ENCODE measurements at places on chromosomes 12 and 14. TPM values are rescaled to one million over a fixed set of nuclear protein-coding genes. Genes with fewer than 3 reads are reported as not detected.

GRCh38 chr12:57237932-57238853, 8.7 kb downstream of the SHMT2 start:
- DNase-seq, result no peak

DNA sequence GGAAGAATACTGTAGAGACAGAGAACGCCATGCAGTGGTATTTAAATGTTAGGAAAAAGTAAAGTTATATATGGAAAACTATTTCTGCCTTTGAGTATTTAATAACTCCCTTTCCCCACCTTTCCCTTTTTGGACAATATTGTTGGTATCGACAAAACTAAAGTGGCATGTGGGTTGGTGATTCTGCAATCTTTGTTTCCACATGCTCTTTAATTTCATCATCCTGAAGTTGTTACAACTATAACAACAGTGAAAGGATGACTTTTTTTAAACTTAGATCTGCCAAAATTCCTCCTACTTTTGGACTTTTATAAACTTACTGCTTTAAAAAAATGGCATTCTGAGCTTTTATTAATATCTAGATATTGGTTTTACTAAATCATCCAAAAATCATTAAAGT, 25.3 kb downstream of the TTC8 start:
- no peak for DNase-seq

- no peak for DNase-seq
Observed at GRCh38 chr12:46522071-46522470, 149.5 kb upstream of the SLC38A2 start.

GRCh38 chr14:104228716-104229533, 90.5 kb downstream of the KIF26A start:
- no peak for DNase-seq

DNA sequence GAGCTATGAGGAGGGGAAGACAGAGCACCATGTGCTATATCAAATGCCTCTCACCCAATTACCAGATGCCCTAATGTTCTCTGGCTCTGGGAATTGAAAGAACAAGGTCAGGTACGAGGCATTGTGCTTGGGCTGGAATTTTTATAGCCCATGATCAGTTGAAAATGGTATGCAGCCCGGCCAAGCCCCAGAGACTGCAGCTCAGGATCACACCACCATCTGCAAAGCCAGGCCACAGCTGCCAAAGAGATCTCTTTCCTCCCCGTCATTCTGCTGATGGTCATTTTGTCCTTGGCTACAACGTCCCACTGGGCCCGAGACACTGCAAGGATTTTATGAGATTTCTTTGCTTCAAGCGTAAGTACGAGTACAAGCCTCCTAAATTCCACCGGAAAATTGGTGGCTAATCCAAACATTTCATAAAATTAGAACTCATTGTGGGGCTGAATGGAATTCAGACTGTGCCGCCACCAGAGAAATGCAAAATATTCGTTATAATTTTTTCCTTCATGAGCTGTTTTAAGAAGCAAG, 15.1 kb downstream of the NUAK1 start:
- DNase-seq, result no peak

DNA sequence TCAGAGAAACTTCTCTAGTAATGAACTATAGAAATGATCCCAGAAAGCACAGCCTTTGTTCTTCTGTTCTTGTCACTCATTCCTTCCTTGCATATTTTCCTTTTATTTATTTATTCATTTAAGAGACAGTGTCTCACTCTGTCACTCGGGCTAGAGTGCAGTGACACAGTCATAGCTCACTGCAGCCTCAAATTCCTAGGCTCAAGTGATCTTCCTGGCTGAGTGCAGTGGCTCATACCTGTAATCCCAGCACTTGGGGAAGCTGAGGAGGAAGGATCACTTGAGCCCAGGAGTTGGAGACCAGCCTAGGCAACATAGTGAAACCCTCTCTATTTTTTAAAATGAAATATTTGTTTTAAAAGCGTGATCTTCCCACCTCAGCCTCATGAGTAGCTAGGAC, 11.5 kb downstream of the TECPR2 start:
- DNase-seq, result no peak

DNA sequence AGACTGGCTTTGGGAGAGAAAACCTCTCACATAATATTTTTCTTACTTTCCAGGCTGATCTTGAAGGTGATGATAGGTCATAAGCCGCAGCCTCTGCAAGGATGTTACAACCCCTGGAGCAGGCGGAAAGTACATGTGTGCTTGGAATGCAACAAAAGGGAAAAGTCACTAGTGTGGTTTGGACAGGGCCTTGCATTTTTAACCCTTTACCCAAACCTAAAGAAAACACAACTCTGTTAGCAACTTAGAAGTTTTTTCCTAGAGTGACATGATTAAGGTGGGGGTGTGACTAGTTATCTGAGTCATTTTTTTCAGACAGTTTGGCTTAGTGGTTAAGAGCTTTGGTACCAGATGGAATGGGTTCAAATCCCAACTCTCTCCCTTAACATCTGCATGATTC, 97.0 kb downstream of the TMEM30B start:
- DNase-seq, result peak; percentile 92

- DNase-seq, result peak; percentile 75
Observed at GRCh38 chr14:63186453-63186852, 17.8 kb upstream of the RHOJ start.

- no peak for DNase-seq
Observed at GRCh38 chr14:27228053-27228452, 630.2 kb upstream of the NOVA1 start.

GRCh38 chr14:89755816-89756215, 198.7 kb downstream of the EFCAB11 start:
- DNase-seq, result no peak

DNA sequence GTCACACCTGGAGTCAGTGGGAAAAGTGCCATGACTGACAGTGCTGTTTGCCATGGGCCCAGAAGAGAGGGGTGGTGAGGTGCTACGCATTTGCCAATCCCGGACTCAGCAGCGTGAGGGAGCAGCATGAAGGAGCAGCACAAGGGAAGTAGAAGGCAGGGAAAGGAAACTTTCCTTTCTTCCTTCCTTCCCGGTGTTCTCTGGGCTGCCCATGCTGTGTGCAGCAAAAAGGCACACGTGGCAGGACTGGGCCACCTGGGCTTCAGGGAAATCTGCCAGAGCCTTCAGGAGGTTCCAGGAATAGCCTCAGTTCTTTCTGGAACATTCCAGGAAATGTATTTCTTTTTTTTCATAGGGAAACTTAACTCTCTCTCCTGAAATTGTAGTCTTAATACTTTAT, 23.0 kb downstream of the TRIM9 start:
- no peak for DNase-seq

DNA sequence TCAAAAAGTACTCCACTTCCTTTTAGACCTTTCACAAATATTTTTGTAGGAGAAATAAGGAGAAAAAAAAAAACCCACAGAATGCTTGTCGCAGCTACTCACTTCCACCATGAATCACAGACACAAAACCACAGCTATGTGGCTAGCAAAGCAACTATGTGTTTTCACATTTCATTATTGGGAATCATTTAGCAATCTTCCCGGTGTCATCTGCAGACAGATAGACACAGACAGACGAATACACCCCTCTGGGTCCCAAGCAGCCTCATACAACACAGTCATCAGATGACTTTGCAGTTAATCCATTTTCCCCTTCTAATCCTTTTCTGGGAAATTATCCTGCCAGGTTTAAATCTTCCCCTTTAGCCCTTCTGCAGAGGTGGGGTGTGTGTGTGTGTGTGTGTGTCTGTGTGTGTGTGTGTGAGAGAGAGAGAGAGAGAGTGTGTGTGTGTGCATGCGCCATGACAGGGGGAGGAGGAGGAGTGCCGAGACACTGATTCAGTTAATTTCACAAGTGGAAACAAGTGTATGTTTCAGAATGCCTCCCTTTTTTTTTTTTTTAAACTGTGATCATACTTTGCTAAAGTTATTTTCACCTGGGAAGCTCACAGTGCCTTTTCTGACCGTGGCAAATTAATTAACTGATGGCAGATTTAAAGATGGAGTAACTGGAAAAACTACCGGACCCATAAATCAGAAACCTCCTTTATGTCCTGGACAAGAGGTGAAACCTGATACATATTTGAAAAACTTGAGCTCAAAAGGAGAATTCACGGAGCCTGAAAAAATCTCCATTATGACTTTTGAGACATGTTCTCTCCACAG, 39.9 kb downstream of the LTBP2 start:
- DNase-seq, result peak; percentile 100

- no peak for DNase-seq
Observed at GRCh38 chr12:106031761-106032622, 106.8 kb downstream of the NUAK1 start.

Gene TMCC3
- polyA plus RNA-seq, result 0.09 TPM

Gene KIF26A
- polyA plus RNA-seq, result 0.03 TPM

Gene SETD1B
- polyA plus RNA-seq, result 5.1 TPM

Gene SMOC1
- polyA plus RNA-seq, result 3.2 TPM

Gene CPNE8
- not detected for polyA plus RNA-seq

Gene TEX52
- polyA plus RNA-seq, result not detected

All from IMR-90 (cell line).